ENCODE measurements at places on chromosomes 11 and 22.

DNA sequence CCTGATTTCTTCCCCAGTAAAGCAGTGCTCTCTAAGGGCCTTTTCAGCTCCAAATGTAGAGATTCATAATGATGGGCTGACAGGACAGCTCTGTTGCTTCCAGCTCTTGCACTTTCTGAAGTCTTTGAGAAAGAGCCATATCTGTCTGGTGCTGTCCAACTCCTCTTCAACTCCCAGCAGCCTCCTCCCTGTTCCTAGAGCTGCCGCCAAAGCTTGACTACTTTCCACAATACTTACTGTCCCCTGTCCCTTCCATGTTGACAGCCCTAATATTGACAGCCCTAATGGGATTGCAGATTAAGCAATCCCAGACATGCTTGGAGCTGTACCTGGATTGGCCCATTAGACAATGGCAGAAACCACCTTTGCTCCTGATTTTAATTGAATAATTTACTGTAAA, 29.6 kb downstream of the INSC start:
- DNase-seq, result no peak

- no peak for DNase-seq
These were observed 53.5 kb upstream of the EIF3M start for GRCh38 chr11:32529994-32530588.

DNA sequence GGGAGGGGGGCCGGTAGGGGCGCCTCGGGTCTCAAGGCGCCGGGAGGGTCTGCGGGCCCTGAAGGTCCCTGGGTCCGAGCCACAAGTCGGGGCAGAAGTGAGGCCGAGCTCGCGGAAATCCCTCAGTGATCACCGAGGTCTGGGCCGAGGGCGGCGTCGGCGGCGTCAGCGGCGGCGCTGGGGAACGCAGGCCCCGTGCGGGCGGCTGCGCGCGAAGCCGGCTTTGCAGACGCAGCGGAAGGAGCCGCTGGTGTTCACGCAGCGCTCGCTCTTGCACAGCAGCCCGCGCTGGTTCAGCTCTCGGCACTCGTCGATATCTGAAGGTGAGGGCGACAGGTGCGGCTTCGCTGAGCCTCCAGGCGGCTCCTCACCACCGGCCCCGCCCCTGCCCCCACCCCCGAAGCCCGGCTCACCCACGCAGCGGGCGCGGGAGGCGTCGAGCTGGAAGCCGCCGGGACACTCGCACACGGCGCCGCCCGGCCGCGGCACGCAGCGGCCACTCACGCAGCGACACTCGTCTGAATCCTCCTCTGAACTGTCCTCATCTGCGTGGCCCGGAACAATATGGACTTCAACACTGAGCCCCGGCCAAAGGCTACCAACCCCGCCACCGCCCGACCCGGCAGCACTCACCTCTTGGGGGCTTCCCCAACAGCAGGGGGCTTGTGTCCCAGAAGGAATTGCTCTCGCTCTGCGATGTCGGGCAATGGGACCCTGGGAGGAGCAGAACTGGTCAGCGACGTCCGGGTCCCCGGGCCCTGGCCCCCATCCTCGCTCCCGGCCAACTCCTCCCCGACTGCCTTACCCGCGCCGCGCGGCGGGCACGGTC, 14.2 kb downstream of the SCYL1 start:
- DNase-seq, result no peak

- no peak for DNase-seq
These were observed 118.5 kb upstream of the ARHGAP20 start for GRCh38 chr11:110830747-110831146.

DNA sequence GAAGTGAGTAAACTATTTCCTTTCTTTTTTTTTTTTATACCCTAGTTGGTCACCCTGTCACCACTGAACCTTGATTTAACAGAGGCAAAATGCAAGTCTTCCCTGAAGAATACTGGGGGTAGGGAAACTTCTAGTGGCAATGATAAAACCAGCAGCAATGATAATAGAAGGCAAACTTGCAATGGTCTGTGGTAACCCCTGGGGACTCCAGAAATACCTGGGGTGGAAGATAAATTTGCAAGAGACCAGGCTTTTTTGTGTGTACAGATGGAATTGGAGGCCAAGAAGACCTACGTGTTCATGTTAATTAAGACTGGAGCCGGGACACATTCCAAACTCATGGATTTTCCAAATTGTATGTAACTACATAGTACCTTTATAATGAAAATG, 11.6 kb downstream of the APOL5 start:
- DNase-seq, result no peak

DNA sequence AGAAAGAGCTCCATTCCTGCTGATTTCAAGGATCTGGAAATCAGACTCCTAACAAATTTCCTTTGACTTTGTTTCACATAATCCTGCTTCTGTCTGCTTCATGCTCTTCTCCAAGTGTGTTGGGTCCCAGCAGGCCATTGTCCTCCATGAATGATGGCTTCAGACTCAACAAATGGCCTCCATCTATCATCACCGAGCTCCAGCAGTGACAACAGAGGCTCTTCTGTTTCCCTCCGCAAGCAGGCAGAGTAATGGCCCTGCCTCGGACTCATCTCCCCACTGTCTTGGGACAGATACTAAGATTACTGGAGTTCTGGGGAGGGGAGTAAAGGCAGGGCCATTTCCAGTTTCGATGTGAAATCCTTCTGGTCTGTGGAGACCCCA, 127.3 kb downstream of the TENM4 start:
- no peak for DNase-seq

- peak; percentile 80 for DNase-seq
These were observed 1.0 kb upstream of the FNBP4 start for GRCh38 chr11:47768101-47768612.

DNA sequence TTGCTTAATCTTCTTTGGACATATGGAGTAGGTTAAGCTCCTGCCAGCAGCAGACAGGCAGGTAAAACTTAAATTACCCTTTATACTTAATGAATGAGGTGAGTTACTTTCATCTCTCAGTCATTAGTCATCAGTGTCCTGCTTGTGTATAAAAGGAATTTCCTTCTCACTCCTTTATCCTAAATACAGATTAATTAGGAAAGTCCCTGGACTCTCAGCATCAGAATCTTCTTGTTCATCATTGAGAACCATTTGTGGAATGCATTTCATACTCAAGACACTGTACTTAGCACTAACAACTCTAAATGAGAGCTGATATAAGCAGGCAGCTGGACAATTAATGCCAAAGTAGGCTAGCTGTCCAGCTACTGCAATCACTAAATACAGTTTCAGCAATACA, 630.4 kb downstream of the METTL15 start:
- DNase-seq, result no peak

- DNase-seq, result peak; percentile 64
These were observed 5.6 kb upstream of the ZBED4 start for GRCh38 chr22:49847751-49848689.

DNA sequence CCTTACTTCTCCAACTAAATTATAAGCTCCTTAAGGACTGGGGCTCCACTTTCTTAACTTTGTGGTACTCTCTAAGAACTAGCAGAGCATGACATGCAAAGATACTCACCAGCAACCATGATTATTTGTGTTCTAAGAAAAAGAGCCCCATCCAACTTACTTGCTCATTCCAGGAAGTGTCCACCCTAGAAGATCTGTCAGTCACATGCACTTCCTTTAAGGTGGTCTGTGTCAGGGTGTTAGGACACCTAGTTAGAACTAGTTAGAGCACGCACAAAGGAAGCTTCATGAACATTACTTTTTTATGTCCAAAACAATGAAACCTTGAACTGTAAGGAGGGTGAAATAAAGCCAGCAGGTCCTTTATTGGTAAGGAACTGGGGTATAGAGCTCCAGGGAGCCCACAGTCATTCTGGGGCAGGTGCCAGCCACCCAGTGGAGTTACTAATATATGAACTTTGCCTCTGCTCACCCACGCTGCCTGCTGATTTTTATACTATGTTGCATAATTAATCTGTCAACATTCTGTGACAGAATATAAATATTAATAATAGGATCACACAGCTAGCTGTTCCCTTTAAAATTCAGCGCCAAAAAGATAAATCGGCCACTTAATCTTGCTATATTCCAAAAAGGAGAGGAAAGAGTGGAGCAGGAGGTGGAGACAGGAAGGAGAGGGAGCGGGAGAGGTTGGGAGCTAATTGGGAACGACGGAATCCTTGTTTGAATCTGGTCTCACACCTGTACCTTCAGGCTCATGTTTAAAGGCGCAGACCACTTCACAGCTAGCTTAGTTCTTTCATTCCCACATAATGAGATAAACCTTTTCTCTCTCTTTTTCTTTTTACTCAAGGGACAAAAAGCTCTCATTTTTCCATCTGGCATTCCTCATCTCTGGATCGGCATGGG, 755.0 kb downstream of the OPCML start:
- DNase-seq, result no peak

- DNase-seq, result no peak
These were observed 16.2 kb downstream of the MUC6 start for GRCh38 chr11:1020211-1020905.

DNA sequence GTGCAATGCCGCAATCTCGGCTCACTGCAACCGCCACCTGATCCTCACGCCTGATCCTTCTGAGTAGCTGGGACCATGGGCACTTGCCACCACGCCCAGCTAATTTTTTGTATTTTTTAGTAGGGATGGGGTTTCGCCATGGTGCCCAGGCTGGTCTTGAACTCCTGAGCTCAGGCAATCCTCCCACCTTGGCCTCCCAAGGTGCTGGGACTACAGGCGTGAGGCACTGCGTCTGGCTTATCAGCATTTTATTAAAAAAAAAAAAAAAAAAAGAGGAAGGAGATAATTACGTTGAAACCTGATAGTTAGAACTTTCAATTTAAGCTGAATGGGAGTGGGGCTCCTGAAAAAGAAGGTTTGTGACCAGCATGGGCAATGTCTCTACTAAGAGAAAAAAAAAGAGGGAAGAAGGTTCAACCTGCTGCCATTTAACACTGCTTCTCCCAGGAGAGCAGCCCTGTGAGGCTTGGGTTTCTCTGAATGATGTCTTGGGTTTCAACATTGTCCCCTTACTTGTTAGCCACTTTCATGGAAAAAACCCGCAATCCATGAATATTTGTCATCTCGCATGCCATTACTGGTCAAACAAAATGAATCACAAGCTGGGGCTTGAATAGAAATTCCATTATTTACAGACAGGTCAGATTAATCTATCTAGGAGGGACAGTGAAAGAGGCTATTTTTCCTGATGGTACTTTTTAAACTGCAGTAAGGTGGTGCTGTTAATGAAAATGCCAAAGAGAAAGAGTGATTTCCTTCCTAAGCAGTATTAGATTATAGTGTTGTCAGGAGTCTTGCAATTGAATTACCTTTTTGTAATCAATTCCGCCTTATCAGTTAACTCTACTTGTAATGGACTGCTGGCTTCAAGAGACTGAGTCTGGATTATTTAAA, 72.5 kb downstream of the PACS1 start:
- no peak for DNase-seq

GRCh38 chr11:46445192-46445919, 53.8 kb upstream of the CHRM4 start:
- no peak for DNase-seq

GRCh38 chr22:38751422-38752346, 4.1 kb downstream of the SUN2 start:
- DNase-seq, result peak; percentile 83

DNA sequence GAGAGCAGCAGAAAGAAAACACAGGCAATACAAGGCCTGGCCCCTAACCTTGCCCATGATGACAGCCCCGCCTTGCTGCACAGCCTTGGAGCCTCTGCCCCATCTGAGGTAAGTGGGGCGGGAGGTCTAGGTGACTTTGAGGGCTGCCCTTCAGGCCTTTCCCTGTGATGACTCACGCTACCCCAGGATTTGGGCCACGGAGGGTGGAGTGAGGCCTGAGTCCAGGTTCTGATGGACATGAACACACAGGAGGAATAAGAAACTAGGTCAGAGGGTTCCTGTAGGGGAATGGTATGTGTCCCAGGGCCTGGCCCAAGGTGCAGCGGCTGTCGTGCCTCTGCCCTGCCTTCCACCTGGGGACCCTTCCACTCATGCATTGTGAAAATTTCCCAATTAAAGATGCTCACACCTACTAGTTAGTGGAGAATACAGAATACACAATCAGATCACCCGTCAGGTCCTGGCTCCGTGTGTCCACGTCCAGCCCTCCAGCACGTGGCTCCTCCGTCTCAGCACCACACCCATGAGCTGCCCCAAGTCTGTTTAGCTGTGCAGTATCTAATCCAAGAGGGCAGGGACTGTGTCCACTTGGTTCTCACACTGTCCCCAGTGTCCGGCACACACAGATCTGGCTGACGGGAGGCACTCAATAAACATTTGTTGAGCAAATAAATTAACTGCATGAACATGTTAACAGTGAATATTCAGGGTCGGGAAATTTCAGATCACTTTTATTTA, 111.0 kb downstream of the CHST1 start:
- DNase-seq, result no peak

DNA sequence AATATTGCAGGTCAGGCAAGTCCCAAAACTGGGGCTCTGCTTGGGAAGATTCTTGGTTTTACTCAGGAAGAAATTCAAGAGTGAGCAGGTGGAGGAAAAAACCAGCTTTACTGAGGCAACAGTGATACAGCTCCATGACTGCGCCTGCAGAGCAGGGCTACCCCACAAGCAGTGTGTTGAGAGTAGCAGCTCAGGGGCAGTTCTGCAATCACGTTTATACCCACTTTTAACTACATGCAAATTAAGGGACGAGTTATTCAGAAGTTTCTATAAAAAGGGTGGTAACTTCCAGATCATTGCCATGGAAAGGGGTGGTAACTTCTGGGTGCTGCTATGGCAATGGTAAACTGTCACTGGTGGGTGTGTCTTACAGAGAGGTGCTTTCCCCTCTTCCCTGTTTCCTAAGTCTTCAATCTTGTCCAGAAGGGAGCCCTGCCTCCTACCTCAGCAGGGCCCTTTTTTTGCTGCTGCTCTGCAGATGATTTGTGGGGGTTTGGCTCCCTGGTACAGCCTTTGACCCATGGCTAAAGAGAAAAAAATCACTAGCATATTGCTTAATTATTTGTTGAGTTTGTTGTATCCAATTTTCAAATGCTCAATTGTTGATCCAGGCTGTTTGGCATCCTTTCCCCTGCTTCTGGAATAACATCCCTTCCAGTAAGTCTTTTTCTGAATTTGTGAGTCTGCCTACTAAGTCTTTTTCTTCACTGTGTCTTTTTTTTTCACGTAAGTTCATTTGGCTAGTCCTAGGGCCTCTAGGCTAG, 30.0 kb upstream of the ME3 start:
- DNase-seq, result no peak

DNA sequence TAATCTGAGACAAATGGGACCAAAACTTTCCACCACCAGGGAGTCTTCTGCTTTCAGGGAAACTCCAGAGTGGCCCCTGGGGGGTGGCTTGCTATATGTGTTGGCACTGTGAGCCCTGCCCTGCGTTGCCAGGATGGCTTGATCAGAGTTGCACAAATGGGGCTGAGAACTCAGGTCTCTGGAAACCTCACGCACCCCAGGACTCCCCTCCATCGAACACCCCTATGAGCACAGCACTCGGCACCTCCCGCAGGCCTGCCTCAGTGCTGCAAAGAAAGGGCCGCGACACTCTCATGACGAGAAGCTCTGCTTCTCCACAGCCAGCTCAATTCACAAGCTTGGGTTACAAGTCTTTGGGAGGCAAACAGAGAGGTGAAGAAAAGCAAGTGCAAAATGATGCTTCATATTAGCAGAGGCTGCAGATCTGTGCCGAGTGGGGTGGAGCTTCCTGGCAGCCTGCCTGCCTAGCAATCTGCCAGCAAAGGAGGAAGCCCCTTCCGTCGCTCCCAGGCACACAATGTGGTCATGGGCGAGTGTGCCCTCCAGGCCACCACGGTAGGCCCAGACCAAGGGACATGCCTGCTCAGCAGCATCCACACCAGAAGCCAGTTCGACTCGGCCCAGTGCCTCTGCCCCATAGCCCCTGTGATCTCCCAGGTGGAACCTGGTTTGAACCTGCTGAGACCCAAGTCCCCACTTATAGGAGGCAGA, 55.7 kb downstream of the MYH9 start:
- DNase-seq, result peak; percentile 90

GRCh38 chr11:116285026-116285425, 487.8 kb downstream of the BUD13 start:
- DNase-seq, result no peak

- DNase-seq, result no peak
These were observed 18.4 kb downstream of the NEAT1 start for GRCh38 chr11:65440831-65441499.
